ENCODE measurements at places on chromosomes 5 and 9.

- no peak for DNase-seq
These were observed 39.5 kb downstream of the SNCAIP start for GRCh38 chr5:122351416-122352157.

DNA sequence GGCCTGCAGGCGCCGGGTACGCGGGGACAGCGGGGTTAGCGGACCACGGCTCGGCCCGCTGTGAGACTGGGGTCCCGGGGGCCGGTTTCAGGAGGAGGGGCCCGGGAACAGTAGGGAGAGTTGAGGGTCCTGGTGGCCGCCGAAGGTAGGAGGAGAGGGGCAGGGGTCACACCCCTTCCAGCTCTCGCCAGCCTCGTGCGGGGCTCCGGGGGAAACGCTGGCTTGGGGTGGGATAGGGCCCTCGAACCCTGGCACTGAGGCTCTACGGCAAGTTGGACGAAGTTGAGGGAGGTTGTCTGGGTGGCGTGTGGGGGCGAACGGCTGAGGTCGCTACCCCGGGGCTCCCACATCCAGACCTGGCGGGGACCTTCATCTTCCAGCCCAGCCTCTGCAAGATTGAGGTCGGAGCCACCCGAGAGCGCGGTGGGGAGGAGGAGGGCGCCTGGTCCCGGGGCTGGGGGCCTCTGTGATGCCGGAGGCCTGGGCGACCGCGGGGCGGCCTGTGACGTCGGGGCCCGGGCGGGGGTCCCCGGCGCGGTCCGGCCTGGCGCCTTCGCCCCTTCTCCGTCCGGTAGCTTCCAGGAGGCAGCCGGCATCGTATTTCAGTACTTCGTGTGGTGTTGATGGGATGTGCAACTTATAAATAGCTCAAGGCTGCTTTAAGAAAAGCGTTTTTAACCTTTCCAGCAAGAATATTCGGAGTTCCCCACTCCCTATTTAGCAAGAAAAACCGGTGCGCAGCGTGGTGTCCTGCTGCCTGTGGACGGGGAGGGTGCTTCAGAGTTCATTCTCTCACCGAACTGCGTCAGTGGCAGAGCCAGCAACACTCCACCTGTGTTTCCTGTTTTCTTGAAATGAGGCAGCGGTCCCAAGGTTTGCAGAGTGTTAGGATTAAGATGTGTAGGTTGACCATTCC lies 902 bp downstream of the HABP4 start:
- peak; percentile 14 for DNase-seq

GRCh38 chr9:77912895-77913693 lies 118.5 kb downstream of the GNAQ start:
- no peak for DNase-seq

GRCh38 chr5:71492817-71493615 lies 37.6 kb downstream of the BDP1 start:
- no peak for DNase-seq

Data from endothelial cell of umbilical vein (primary cell).